NCI-H2081 treated with DMSO at 0.1 percent for 48 hours (cell line): ENCODE measurements at places on chromosomes 7 and 10.

DNA sequence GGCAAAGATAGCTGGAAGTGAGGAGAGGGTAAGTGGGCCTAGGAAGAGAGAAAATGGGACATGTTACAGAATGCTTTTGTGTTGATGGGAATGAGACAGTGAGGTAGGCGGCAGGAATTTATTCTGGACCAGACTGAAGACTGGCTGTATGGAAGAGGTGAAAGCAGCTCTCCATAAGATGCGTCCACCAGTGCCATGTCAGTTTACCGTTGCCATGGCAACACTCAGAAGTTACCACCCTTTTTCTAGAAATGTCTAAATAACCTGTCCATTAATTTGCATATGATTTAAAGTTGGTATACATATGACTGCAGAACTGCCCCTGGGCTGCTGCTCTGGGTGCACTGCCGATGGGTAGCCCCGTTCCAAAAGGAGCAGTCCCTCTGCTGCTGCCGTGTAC lies 46.7 kb downstream of the RAB18 start:
- no peak for DNase-seq

DNA sequence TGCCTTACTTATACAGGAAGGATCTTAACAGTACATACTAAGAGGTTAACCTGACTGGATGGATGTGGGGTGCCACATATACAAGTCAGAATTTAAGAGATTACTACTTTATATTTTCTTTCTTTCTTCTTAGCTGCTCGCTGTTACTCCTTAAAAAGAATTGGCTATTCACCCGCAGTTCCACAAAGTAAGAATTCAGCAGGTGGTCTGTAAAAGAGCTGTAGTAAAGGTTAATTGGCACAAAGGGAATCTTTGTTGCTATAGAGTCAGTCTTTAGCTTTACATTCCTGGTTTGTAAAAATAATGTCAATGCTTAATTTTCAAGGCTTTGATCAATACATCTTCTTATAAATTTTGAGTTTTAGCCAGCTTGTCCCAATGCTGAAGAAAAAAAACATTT lies 43.2 kb downstream of the RALA start:
- DNase-seq, result no peak

- DNase-seq, result no peak
These were observed 5.1 kb downstream of the ING3 start for GRCh38 chr7:120955577-120956149.

- no peak for DNase-seq
These were observed 193.1 kb downstream of the COBL start for GRCh38 chr7:51123322-51124019.
